ENCODE measurements at places on chromosomes 2 and 18.

DNA sequence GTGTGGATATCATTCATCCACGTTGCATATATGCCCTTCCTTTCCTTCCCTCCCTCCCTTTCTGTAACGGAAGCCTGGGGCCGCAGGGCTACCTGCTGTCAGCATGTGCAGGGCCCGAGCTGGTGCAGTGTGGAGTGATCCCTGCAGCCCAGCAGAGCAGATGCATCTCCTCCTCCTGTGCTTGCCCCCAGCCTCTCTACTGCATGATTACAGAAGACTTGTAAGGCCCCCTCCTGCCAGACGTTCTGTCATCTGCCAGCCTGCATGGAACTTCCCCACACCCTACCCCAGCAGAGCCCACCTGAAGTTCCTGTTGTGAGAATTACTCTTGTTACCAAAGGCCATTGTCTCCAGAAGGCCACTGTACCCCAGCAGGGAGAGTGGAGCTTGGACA is 67.5 kb upstream of the FOSL2 start:
- DNase-seq, result no peak

GRCh38 chr2:135050684-135051083 is 1.4 kb upstream of the RAB3GAP1 start:
- no peak for DNase-seq

- no peak for DNase-seq
Observed at GRCh38 chr2:191791953-191792560, 54.8 kb downstream of the CAVIN2 start.

- DNase-seq, result no peak
Observed at GRCh38 chr2:74000666-74001065, 16.0 kb downstream of the TET3 start.

DNA sequence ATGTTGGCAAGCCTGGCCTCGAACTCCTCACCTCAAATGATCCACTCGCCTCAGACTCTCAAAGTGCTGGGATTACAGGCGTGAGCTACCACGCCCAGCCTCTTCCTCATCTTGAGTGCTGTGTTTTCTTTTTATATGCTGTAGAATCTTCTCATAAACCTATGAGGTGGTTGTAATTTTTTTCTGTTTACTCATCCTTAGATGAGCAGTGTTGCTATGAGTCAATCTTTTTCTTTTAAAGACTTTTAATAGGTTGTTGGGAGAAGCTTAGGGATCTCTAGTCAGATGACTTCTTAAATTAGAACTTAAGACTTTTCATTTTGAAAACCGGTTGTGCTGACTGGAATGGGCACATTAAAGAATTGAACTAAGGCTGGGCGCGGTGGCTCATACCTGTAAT is 8.7 kb upstream of the AAK1 start:
- no peak for DNase-seq

Measured in putamen (tissue), 1 donor.